NCI-H1930 (cell line): ENCODE measurements at places on chromosomes 1 and 21.
A peak's percentile ranks its signal among the peaks of the same experiment; 100 is the strongest.

DNA sequence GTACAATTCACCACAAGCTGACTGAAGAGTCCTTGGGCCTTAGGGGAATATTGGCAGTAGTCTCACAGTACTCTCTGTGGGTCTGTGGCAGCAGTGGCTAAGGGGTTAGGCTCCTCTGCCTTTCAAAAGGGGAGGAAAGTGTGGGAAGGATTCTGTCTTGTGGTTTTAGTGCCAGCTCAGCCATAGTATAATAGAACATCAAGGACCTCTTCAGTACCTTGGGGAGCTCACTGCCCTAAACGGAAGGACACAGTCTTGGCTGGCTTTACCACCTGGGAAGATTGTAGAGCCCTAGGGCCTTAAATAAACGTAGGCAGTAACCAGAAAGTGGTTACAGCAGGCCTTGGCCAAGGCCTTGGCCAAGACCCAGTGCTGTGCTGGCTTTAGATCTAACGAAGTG, 265.7 kb downstream of the COL11A1 start:
- DNase-seq = no peak

DNA sequence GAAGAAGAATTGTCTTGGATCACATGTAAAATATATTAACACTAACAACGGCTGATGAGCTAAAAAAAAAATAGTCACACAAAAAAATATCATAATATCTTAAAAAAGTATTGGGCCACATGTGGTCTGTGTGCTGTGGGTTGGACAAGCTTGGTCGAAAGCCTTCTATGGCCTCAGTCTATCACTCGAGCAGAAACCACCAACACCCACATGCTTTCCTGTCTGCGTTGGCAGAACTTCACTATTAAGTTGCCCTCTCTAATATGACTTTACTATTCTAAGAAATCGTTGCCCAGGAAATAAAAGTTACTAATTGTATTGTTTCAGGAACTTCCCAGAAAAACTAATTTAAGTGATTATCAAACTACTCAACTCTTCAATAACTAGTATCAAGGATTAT, 28.2 kb upstream of the ETS2 start:
- DNase-seq = no peak

GRCh38 chr1:153494976-153495535, 34.6 kb upstream of the S100A7 start:
- peak; percentile 65 for DNase-seq

DNA sequence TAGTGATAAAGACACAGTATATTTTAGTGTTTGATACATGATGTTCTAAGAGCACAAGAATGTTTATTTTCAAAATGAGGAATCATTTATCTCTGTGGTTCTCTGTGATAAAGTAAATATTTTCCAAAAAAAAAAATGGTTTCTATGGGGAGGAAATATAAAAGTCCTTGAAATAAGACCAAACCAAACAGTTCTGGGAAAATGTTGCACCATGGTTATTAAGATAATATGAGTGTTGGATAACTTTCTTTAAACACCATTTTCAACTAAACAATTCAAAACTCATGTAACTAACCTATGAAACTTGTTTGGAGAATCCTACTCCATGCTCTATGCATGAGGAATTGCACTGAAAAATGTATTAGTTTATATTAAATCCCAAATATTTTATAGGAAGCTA, 184.6 kb downstream of the KCNT2 start:
- no peak for DNase-seq

GRCh38 chr1:14875524-14876509, 277.3 kb downstream of the KAZN start:
- DNase-seq = no peak

- no peak for DNase-seq
Measured at GRCh38 chr1:50420689-50421365, 2.4 kb downstream of the DMRTA2 start.

GRCh38 chr1:198677027-198677426, 38.2 kb downstream of the PTPRC start:
- DNase-seq = no peak

DNA sequence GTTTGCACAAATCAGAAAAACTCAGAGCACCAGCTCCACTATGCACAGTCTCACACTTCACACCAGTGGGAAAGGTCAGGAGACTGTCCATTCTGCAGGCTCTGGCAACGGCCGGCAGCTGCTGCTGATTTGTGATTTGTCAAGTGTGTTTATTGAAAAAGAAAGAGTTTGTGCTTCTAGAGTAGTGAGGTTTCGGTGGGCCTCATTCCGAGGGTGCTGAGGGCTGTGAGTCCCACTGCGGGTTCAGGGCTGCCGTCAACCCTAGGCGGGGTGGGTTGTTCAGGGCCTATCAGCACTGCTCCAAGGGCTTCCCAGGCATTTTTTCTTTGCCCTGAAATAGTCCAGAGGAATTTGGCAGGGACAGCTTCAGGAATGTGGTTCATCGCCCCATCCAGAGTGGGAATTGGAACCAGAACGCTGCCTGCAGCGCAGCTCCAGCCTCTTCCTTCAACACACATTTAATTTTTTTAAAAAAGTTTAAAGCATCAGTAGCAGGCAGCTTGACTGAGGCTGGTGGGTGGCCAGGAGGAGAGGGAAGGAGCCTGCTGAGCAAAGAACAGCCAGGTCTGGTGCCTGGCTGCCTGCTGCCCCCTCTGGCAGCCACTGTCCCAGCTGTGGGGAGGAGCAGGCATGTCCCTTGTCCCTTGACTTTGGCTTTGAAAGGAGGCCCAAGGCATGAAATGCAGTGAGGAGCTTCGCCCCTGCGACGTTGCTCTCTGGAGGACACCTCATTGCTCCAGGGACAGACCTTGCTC, 19.7 kb downstream of the STUM start:
- DNase-seq = no peak

DNA sequence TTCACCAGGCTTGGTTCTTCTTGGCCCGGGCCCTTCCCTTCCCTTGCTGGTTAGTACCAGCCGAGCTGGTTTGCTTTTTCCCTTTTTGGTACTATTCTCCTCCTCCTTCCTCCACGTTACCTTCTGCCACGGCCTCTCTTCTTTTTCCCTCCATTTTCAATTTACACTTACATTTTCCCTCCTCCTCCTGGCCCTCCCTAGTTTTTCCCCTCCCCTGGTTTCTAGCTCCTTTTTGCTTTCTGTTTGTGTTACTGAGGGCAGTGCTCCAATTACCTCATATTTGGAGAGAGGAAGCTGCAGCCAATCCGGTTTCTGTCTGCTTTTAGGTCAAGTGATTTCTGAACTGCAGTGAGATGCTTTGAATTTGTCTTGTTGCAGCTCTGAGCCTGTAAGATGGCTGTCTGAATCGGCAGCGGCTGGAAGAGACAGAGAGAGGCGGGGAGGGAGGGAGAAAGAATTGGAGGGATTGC, 63.7 kb downstream of the MACF1 start:
- no peak for DNase-seq

DNA sequence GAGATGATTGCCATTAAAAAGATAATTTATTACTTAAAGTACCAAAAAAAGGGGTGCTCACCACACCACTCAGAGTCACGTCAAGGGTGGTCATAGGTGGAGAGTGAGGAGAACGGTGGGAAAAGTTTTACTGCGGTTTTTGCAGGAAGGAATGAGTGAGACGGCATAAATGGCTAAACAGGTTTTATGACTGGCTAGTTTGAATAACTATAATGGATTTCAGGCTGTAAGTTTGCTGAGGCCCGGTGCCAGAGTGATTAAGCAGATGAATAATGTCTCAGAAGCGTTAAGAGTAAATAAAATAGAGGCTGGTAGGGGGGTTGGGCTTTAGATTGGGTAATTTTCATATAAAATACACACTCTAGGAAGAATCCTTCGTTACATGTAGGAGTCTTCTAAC, 1337.8 kb downstream of the AMY1C start:
- no peak for DNase-seq

GRCh38 chr1:226066415-226067078, 4.0 kb downstream of the H3-3A start:
- no peak for DNase-seq
